ENCODE measurements at places on chromosomes 12 and 14.

DNA sequence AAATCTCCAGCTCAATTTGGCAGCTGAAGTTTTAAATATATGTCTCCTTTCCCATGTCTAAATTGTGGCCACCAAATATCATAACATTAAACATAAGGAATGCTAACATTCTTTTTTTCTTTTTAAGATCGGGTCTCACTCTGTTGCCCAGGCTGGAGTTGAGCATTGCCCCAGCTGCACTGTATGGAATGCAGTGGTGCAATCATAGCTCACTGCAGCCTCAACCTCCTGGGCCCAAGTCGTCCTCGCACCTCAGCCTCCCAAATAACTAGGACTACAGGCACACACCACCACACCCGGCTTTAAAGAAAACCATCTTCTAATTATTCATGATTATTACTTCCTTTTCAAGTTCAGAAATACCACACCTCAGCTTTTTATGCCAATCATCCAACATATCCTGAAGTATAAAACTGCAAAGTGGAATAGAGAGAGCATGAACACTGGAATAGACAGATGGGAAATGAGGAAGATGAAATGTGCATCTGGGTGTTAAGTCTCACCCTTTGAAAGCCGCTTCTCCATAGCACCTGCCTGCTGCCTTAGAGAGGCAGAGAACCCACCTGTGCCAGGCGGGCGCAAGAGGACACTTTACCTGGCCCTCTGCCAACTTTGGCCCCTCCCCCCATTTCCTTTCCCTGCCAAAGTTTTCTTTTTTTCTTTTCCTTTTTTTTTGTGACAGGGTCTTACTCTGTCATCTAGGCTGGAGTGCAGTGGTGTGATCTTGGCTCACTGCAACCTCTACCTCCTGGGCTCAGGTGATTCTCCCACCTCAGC lies 2.8 kb upstream of the EML1 start:
- no peak for DNase-seq

DNA sequence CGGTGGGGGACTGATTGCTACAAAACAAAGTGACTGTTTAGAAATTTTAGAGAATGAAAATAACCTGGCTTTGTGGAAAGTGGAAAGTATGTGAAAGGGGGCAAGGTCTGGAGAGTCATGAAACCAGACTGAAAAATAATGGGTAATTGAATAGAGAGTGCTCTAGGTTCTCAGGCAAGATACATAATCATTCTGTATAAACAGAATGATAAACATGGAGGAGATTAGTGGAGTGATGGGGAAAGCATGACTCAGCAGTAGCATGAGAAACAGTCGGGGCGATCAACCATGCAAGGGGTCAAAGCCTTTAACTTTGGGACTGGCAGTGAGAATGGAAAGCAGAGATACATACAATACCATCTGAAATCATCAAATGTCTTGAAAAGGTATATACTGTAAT lies 332.5 kb downstream of the CCER1 start:
- DNase-seq: no peak

DNA sequence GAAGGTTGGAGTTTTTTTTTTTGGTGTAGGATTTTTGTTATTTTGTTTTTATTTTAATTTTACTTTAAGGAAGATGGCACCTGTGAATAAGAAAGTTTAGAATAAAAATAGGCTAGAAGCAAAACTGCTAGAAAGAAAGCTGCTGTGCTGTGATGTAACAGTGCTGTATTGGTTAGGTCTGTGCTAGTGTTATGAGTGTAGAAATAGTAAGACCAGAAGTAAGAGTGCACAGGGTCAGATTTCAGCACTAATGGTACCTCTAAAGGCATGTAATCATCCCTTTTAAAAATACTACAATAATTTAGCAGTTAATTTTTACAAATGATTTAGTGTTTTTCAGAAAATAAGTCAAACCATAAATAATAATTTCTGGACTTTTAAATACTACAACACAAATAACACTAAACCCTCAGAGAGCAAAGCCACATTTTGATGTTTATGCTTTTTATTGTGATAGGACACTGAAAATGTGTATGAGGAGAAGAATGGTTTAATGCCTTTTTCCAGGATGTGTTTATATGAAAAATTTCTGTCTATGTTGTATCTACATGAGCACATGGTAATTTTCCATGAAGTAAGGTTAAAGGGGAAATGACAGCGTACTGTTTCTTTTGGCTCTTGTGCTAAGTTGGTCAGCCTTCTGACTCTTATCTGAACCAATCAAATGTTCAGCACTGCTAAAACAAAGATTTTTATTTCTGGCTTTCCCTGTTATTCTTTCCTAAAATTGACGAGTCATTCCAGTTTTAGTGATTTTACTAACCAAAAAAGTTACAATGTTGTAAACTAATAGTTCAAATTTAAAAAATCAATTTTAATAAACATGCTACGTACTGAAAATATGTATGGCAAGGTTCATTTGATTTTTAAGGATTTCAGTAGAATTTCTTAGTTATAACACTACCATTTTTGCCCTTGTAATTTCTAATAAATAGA lies 96.1 kb downstream of the PPHLN1 start:
- no peak for DNase-seq

DNA sequence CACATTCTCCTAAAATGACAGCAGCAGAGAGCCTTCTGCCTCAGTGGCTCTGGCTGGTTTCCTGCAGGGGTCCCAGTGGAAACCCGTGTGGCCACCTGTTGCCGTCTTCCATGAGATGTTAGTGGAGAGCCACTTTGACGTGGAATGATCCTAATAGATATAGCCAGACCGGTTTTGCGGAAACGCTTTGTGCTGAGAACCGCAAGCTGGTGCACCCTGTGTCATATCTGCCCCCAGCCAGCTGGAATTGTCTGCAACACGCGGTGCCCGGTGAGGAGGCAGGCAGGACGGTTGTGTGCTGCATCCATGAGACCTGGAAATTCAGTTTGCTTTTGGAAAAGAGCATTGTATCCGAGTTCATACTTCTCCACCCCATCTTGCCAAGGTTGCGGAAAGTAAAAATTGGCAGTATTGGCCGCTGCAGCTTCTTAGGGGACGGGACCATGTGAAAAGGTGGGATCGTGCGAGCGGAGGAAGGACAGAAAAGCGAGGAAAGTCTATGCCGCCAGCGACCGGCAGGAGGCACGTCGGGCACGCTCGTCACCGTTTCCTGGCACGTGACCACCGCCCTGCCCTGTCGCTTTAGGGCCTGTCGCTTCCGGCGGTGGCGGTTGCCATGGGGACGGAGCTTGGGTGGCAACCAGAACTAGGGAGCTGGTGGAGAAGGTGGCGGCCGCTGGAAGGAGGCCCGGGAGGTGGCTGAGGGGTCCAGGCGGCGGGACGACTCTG lies at the start of gene CFAP251:
Gene CFAP251, plus strand, starts transcription at position 643 of the 729 bp plus-strand sequence. CDS start 2,714 bp downstream, outside the sequence.
- peak; percentile 96 for DNase-seq

DNA sequence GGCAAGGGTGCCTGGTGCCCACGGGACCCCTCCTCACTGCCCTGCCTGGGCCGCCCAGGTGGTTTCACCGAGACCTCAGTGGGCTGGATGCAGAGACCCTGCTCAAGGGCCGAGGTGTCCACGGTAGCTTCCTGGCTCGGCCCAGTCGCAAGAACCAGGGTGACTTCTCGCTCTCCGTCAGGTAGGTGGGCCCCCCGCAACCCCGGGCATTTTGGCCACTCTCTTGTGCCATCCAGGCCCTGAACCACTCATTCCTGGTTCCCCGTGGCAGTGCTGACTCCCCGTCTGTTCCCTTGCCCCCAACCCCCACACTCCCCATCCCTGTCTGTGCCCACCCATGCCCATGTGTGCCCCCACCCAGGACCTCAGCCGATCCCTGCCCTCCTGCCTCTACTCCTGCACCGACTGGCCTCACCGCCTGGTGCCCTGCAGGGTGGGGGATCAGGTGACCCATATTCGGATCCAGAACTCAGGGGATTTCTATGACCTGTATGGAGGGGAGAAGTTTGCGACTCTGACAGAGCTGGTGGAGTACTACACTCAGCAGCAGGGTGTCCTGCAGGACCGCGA lies 480 bp downstream of the PTPN6 start:
- no peak for DNase-seq

GRCh38 chr12:123364532-123365024 lies at the start of gene SBNO1:
Gene SBNO1, minus strand, starts transcription at chr12:123364847. Its CDS starts 14,406 bp downstream, at chr12:123350441.
- peak; percentile 88 for DNase-seq

GRCh38 chr12:19151298-19151697 lies 21.8 kb downstream of the PLEKHA5 start:
- DNase-seq: no peak

- no peak for DNase-seq
These were observed 4.2 kb downstream of the NOC4L start for GRCh38 chr12:132148368-132149045.

DNA sequence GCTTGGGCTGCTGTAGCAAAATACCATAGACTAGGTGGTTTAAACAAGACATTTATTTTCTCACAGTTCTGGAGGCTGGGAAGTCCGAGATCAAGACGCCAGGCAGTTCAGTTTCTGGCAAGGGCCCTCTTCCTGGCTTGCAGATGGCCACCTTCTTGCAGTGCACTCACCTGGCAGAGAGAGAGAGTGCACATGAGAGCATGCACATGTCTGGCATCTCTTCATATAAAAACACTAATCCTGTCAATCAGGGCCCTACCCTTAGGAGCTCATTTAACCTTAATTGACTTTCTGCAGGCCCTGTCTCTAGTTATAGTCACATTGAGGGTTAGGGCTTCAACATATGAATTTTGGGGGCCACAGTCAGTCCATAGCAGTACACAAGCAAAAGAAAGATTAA lies 12.4 kb upstream of the EVL start:
- no peak for DNase-seq

- no peak for DNase-seq
These were observed 42.3 kb downstream of the BORCS5 start for GRCh38 chr12:12399161-12399560.

- no peak for DNase-seq
These were observed 53.4 kb upstream of the DACT1 start for GRCh38 chr14:58584383-58584782.

DNA sequence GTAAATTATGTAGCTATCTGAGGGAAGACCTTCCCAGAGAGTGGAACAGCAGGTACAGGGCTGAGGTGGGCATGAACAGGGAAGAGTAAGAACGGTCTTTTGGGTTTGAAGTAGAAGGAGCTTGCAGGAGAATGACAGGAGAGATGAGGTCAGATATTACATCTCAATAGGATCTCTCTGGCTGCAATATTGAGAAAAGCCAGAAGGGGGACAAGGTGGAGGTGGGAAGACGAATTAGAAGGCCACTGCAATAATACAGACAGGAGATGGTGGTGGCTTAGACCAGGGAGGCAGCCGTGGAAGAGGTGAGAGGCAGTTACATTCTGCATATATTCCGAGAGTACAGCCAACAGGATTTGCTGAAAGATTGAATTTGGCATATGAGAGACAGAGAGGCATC lies 310.2 kb downstream of the APAF1 start:
- no peak for DNase-seq

GRCh38 chr14:92564344-92565039 lies 50.9 kb downstream of the RIN3 start:
- DNase-seq: no peak

DNA sequence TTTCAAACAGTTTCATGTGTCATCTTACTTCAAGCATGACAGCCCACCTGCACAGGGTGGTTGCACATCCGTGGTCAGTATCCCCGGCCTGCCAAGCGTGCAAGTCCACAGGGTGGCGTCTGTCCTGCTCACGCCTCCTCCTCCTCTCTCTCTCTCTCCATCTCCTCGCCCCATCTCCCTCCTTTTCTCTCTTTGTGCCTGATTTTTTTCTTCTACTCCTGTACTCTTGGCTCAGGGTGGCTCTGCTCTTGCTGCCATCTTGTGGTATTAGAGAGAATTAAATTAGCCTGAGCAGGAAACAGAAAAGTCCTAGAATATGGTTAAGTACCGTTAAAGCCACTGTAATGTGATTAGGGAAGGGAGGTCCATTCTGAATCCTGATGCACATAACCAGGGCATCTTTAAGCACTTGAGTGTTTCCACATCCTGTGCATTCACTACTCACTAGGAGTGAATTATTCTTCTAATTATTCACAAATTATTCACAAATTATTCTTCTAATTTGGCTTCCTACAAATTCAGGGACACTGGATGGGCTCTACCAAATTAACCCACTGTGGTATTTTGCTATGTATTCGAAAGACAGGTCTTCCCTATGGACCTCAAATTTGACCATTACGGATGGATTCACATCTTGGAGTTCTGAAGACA lies 25.5 kb upstream of the DTX1 start:
- DNase-seq: no peak

DNA sequence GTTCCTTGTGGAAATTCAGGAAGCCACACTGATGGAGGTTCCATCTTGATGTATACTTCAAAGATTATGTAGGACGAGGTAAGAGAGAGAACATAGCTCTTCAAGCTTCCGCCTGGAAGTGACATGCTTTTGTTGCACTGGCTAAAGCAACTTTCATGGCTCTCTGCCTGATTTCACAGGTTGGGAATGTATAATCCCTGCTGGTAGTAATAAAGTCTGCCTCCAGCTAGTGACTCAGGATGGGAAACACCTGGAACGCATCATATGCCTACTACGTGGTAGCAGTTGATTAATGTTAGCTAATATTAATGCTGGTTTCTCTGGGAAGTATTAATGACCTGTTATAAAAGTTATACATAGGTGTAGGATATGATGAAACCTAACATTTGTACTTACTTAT lies 71.1 kb downstream of the PELI2 start:
- DNase-seq: no peak

- no peak for DNase-seq
These were observed 220.6 kb downstream of the GXYLT1 start for GRCh38 chr12:41924111-41924510.

GRCh38 chr14:74952697-74953484 lies 2.5 kb downstream of the PGF start:
- no peak for DNase-seq

GRCh38 chr14:51039252-51039651 lies 55.7 kb downstream of the TRIM9 start:
- no peak for DNase-seq

DNA sequence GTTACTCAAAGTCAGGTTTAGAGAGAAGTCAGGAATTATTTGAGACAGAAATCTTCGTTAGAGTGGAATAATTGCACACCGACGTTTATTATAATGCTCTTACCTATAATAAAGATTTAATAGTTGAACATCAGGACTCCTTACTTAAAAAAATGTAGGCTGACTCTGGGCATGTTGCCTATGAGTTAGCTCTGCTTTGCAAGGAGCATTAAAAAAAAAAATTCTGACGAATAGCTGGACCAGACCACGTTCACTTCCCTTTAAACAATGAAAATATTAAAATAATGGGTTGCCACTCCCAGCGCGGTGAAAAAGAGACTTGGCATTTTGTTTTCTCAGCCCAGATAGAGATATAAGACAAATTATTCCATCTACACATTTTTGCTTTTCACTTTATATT lies 574 bp upstream of the FANCM start:
- DNase-seq: no peak
